ENCODE measurements at places on chromosomes 13 and 19. TPM values are rescaled to one million over a fixed set of nuclear protein-coding genes. Genes with fewer than 3 reads are reported as not detected.

DNA sequence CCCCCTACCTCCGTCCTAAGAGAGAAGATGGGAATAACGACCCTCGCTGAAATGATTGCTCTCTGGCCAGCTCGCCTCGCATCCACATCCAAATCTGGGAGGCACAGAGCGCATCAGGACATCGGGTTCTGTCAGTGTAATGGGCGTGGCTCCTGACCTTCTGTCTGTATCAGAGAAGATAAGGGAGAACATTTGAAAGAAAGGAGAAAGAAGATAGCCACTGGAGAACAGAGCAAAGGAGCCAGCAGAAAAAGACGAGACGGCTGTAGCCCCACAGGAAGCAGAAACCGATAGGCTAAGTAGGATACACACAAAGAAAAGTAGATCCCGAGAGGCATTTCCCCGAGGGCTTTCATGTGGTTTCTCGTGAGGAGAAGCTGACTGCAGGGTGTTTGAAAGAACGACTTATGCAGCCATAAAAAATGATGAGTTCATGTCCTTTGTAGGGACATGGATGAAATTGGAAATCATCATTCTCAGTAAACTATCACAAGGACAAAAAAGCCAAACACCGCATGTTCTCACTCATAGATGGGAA, 14.0 kb upstream of the GJB2 start:
- no peak for DNase-seq

DNA sequence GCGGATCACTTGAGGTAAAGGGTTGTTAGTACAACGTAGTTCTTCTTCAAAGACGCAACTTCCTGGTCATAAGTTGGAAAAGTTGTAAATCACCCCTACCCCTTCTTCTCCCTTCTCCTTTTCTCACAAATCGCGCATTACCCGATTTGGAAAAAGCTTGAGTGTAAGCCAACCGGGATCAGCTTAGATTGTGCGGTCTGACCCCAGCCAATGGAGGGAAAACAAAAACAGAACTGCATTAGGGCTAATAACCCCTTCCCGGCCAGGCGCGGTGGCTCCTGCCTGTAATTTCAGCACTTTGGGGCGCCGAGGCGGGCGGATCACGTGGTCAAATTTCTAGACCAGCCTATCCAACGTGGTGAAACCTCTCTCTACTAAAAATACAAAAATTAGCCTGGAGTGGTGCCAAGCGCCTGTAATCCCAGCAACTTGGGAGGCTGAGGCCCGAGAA, 806 bp downstream of the ZNF90 start:
- DNase-seq: no peak

GRCh38 chr13:86725105-86725504, 925.9 kb upstream of the SLITRK6 start:
- no peak for DNase-seq

DNA sequence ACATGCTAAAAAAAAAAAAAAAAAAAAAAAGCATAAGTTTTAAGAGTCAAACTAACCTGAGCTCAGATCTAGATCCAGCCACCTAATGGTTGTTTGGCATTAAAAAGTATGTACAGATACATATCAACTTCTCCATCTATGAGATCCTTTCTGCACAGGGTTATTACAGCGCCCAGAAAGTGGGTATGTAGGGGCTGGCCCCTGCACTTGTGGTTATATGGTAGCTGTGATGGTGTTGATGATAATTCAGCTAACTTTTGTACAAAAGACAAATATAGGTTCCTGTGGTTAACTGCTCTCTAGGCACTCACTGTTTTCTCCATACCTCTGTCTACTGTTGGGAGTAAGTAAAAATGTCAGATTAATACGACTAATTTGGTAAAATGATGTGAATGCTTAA, 81.7 kb downstream of the TNFRSF19 start:
- no peak for DNase-seq

DNA sequence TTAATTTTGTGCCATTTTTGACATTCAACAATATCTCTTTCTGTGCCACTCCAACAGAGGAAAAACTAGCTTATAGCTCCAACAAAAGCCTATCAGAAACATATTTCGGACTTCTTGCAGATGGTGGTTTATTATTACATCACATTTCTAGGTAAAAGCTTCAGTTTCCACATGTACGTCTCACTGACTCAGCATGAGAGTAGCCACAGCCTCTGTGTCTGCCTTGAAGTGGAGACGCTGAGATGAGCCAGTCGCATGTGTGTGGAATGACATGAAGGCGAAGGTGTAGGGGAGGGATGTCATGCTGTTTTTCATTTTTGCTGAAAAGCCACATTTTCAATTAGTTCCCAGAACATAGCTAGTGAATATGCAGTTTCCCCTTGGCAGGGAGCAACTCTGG, 598.6 kb downstream of the EFNB2 start:
- no peak for DNase-seq

DNA sequence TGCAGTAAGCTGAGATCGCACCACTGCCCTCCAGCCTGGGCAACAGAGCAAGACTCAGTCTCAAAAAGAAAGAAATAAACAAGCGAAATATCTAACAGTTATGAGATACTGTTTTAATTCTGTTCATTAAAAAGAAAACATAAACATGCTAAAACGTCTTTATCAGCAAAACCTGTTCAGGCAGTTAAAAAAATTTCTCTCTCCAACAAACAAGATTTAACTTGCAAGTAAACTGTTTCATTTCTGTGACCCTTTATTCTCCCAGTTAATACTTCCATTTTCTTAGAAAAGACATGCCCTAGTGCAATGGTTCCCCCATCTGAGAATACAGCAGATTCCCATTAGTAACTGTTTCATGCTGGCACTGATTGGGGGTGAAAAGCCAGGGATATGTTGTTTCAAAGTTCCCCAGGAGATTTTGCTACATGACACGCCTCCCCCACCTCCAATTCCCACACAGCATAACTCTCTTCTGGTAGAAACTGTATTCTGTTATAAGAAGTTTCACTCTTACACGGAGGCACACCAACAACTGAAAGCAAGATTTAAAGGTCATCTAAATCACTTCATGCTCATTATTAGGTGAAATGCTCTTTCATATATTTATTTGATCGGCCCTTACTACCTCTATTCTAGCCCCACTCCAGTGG, 24.4 kb downstream of the ELF1 start:
- no peak for DNase-seq

GRCh38 chr19:29418201-29418600, 107.6 kb upstream of the VSTM2B start:
- no peak for DNase-seq

DNA sequence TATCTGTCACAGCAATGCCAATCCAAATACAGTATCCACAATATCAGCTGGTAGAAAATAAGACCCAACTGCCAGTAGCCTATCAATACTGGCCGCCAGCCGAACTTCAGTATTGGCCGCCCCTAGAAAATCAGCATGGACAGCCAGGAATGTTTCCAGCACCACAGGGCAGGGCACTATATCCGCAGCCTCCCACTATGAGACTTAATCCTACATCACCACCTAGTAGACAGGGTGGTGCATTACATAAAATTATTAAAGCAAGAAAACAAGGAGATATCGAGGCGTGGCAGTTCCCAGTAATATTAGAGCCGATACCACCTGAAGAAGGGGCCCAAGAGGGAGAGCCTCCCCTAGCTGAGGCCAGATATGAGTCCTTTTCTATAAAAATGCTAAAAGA, 111.3 kb downstream of the ZNF486 start:
- peak; percentile 53 for DNase-seq

DNA sequence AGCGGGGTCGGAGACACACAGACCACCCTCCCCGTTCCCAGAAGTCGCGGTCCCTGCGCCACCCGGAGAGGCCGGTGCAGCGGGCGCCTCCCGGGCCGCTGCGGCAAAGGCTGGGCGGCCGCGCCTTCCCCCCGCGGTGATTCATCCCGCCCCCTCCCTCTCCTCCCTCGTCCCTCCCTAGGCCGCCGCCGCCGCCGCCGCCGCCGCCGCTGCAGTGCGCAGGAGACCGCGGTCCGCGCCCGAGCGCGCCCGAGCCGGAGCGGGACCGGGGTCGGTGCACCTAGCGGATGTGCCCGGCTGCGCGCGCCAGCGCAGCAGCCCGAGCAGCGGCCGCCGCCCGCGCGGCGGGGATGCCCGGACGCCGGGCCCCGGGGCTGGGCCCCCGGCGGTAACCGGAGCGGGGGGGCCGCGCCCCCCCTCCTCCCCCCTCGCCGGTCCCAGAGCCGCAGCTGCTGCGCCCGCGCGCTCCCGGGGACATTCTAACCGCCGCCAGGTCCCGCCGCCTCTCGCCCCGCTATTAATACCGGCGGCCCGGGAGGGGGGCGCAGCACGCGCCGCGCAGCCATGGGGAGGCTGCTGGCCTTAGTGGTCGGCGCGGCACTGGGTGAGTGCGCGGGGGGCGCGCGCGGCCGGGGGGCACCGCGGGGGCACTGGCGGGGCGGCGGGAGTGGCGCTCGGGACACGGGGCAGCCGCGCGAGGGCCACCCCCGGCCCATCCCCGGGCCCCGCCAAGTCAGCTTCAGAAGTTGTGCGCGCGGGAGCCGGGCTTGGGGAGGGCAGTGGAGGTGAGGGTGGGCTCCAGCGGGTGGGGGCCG, at the start of gene SCN1B:
Gene SCN1B, plus strand, starts transcription at position 214 of the 815 bp plus-strand sequence. Its CDS starts 351 bp downstream, at position 565.
- DNase-seq: peak; percentile 77

GRCh38 chr19:50835785-50836542, 2.6 kb upstream of the KLK15 start:
- DNase-seq: peak; percentile 60

GRCh38 chr19:30662211-30662861, 290.2 kb downstream of the ZNF536 start:
- DNase-seq: peak; percentile 54

GRCh38 chr19:35104361-35104760, 11.3 kb upstream of the FXYD3 start:
- DNase-seq: no peak

DNA sequence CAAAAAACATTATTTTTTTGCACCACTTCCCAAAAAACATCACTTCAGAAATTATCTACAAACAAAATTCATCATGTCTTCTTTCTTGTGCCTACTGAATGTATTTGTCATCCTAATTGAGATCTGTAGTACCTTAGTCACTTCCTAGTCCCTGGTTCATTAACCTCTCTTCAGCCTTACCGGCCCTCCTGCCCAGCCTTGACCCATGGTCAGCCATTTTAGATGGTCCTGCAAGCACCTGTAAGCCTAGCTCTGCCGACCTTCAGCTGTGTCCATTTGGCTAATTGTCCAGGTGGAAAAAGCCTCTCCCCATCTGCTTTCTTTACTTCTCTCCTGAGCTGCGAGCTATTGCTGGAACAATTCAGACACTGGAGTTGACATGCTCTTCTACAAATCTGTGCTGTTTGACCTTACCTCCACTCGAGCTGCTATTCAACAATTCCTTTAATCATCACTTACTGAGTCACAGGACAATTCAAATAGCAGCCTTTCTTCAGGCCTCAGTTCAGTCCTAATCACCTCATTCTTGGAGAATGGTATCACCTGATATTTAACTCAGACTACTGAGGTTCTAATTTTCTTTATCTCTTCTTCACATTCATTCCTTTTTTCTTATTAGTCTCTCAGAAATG, 882.5 kb downstream of the PCDH9 start:
- DNase-seq: no peak

DNA sequence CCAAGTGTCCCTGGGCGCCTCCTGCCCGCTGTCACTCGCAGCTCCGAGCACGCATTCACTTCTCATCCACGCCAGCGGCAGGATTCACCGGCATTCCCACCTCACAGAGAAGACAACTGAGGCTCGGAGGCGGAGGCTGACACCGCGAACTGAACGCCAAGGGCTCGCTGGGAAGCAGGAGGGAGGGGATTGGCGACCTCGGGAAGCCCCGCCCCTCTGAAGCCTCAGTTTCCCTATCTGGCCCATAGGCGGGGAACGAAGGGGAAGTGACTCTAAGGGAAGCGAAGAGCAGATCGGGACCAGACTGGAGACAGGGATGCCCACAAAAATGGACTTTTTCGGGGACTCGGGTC, 256 bp downstream of the MICOS13 start:
- no peak for DNase-seq

DNA sequence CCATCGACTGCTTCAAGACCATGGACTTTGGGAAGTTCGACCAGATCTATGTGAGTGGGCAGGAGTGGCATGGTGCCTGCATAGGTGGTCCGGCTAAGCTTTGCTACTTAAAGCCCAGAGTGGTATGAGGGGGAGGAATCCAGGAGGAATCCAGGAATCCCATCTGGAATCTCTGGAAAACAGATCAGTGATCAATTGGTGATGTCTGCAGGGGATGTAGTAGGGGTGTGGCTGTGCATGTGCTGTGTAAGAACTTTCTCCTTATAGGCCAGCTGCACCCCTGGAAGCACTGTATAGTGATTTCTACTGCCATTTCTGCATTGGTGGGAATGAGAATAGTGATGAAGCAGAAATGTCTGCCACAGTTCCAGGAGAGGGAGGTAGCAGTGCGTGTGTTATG, 23.6 kb downstream of the PNPLA6 start:
- no peak for DNase-seq

DNA sequence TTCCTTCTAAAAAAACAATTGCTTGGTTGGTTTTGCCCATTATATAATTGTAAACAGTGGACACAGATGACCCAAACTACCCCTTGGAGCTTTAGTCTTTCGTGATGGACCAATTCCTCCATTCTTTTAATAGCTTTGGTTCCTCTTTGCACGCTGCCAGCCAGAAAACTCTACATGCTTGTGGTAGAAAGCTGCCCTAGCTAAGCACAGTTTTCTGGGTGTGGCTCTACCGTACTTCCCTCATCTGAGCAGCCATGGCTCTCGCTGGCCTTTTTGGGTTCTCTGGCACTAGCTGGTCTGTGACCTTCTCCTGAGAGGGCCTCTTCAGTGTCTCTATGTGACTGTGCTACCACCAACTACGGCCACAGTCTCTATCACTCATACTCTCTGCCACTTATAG, 29.9 kb upstream of the CEBPA start:
- no peak for DNase-seq

Gene URAD
- total RNA-seq: not detected

Gene MYO1F
- total RNA-seq: 0.17 TPM

Gene TEKTIP1
- not detected for total RNA-seq

Gene SYCN
- not detected for total RNA-seq

Gene GSX1
- total RNA-seq: not detected

Gene BST2
- total RNA-seq: 396 TPM

Measured in H4 (cell line).